LoVo (cell line): ENCODE measurements at places on chromosomes 1 and 21.

DNA sequence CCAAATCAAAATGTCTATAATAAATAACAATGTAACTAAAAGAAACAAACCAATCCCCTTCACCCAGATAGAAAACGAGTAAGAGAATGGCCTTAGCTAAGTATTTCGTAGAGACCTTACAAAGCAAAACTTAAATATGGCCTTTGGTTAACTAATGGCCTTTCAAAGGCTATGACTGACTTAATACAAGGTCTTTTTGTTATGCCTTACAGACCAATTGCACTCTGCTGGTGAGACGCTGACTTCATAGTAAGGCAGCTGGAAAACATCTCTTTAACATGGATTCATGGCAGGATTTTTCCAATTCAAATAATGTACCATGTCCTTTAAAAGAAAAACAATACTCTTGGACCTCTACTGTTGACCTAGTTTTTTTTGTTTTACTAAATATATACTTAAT lies 15.8 kb upstream of the TBCE start:
- no peak for DNase-seq

DNA sequence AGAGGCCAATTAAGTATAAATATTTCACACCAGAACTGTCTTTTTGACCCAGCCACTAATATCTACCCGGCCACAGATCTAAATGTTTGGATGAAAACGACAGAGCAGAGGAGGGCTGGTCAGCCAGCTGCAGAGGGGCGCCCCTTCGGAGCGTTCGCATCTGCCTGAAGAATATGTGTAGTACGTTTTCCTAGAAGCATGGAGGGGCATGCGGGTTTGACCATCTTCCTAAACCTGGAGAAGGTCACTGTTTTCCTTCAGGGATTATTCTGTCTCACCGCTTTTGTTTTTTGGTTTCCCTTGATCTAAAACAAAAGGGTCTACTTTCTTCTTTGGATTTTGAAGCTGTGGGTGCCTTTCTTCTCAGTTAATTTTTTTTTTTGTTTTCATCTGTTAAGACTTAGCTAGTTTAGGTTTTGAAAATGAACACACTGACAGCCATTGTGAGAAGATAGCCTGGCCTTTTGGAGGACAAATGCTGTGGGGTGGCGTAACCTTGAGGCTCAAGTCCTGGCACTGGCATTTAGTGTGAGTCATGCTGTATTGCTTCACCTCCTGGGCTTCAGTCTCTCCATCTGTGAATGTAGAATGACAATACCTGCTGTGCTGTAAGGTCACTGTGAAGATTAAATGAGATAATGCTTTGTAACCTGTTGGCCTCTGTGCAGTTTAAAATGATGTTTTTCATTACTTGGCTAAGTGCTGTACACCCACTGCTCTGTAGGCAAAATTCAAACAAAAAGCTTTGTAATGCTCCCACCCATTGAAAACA lies 74.1 kb upstream of the IRF2BP2 start:
- DNase-seq, result peak; percentile 80

DNA sequence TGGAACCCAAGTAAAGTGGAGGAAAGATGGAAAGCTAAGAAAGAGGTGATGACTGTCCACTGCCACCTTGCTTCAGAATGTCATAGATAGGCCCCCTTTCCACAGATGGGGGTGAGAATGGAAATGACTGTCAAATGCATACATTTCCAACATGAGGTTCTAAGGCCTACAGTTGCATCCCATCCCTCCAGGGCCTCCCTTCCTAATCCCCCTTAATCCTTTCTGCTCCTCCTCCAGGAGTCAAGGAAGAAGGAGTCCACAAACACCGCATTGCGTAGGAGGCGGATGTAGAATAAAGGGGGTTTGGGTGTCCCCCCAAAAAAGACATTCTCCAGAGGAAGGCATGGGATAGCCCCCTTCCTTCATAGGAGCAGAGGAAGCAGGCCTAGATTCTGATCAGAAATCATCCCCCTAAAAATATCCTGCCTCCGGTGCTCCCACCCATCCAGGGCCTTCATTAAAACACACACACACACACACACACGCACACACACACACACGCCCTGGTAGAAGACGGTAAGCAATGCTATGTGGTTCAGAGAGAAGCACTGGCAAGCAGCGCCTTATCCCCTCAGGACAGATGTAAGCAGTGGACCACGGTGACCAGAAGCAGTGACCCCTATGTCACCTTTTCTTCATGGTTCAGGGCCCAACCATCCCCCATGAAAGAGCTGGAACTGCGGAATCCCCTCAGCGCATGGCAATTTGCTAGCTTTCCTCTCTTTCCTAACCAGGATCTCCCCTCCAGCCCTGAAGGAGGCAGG lies 2.0 kb downstream of the SV2A start:
- DNase-seq, result no peak

GRCh38 chr1:66247415-66248208 lies 286.3 kb upstream of the SGIP1 start:
- no peak for DNase-seq

DNA sequence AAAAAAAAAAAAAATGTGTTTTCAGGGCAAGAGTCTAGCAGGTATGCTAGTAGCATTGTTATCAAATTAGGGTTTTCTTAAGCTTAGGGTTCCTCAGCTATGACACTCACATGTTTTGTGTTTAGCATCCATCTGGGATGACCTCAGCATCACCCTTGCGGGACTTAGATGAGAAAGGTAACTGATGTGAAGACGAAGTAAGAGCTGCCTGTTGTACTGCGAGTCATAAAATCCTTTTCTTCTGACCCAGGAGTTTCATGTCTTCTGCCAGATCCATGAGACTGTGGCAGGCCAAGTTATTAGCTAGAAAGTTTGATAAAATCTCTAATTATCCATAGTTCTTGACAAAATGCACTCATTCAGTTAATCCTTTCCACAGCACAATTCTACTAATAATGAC lies 1251.1 kb downstream of the AMY1C start:
- no peak for DNase-seq

GRCh38 chr1:2250721-2251281 lies 22.7 kb downstream of the SKI start:
- DNase-seq, result no peak

DNA sequence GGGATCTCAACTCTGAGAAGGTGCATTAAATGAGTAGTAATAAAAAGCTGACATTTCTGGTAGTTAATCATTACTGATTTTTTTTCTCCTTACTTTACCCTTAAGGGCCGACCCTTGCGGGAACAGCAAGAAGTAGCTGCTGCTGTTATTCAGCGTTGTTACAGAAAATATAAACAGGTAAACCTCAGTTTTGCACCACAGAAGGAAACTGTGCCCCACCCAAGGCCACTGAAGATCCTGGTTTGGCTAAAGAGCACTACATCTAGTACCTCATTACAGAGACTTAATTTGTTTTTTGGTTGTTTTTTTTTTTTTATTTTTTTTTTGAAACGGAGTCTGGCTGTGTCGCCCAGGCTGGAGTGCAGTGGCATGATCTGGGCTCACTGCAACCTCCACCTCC lies 23.5 kb upstream of the VAMP3 start:
- no peak for DNase-seq

DNA sequence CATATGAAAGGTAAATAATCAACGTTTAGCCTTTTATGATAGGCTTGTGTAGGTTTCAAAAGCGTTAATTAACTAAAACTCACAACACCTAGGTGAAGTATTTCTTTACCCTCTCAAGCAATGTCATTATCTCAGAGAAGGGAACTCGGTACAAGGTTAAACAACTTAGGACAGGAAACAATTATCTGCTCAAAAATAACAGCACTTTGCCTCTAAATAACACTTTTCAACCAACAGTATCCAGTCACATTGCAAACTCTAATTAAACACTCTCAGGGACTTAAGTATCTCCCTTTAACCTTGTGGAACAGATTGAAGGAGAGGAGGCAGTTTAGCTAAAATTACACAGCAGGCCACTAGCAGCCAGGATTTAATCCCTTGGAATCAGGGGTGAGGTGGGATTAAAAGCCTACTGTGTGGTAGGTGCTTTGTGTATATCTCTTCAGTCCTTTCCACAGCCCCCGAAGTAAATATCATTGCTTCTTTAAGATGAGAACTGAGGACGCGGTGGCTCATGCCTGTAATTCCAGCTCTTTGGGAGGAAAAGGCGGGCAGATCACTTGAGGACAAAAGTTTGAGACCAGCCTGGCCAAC lies 5.2 kb upstream of the AKNAD1 start:
- no peak for DNase-seq

DNA sequence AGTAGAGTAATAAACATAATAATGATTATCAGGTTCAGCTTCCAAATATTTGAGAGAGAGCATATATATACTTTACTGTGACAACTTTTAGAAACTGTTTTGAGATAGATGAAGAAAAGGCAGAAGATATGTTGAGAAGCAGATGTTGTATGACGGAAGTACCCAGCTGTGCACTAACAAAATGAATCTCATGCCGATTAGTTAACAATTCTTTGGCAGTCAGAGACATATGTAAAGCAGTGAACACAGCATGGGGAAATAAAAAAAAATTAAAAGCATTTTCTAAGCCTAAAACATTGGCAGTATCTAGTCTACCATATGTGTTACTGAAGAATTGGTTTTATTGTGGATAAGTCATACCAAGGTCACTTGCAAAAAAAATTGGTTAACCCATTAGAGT lies 51.8 kb downstream of the MAGI3 start:
- no peak for DNase-seq

- no peak for DNase-seq
These were observed 16.3 kb downstream of the TGFB2 start for GRCh38 chr1:218361298-218362065.

DNA sequence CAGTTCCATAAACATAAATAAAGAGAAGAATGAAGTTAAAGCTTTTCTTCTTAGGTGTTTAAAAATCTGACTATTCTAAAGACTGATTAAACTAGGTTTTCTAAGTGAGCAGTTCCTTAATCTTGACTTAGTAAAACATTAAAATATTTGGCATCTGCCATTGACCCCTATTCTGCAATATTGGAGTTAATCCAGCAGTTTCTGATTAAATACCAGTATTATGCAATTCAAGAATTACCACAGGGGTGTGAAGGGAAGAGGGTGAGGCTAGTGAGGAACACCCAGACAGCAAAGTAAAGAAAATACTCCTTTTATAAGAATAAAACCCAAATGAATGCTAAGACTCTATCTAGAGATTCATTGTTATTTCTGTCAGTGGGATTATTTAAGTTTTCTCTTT lies 40.9 kb downstream of the CLIC4 start:
- DNase-seq, result no peak

DNA sequence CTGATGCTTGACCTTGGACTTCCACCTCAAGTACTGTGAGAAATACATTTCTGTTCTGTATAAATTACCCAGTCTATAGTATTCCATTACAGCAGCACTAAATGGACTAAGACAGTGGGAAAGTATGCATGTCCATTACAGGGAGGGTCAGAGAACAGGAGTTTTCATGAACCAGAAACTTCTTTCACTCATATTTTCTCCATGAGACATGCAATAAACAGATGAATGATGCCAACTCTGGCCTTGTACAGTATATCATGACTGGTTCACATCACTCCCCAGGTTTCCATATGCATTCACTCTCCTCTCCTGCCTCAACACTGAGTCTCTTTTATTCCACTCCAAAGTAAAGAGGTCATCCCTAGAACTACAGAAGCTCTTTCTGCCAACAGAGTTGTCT lies 4.5 kb upstream of the IFI16 start:
- DNase-seq, result no peak

DNA sequence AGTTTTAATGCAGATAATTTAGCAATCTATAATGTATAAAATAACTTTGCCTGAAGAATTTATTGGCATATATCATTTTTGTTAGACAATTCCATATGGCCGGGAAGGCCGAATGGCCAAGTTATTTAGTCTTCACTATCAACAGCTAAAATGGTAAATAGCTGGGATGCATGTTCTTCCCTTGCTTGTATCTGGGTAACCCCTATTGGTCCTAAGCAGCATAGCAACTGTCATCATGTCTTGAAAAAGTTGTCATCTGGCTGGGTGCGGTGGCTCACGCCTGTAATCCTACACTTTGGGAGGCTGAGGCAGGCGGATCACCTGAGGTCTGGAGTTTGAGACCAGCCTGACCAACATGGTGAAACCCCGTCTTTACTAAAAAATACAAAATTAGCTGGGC lies 340.0 kb upstream of the DPYD start:
- DNase-seq, result no peak

GRCh38 chr1:46529031-46529630 lies 22.3 kb downstream of the KNCN start:
- DNase-seq, result no peak

DNA sequence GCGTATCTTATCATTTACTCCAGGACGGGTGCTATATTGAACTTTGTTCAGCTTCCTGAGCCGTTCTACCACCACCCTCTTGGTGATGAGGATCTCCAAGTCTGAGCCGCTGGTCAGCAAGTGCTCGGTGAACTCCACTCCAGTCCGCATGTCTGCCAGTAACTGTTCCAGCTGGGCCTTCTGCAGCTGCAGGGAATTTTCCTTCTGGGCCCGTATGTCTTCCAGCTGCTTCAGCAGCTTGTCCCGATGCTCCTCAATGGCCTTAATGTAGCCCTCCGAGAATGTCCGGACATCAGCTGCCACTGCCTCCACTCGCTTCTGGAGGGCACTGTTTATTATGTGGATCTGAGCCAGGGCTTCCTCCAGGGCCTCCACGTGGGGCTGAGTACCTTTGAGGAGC lies 3.4 kb downstream of the TRIM45 start:
- no peak for DNase-seq

GRCh38 chr1:114040273-114041015 lies 61.2 kb downstream of the OLFML3 start:
- DNase-seq, result no peak

GRCh38 chr1:110172001-110172400 lies 21.7 kb downstream of the SLC6A17 start:
- no peak for DNase-seq

- no peak for DNase-seq
These were observed 54.6 kb upstream of the SIPA1L2 start for GRCh38 chr1:232684371-232685105.

- DNase-seq, result no peak
These were observed 58.7 kb downstream of the ACP6 start for GRCh38 chr1:147611586-147611985.

- no peak for DNase-seq
These were observed 11.0 kb downstream of the JAK1 start for GRCh38 chr1:64955097-64956009.

- no peak for DNase-seq
These were observed 27.2 kb downstream of the WLS start for GRCh38 chr1:68204977-68205630.
